Esophagus squamous epithelium (tissue), 5 donors: ENCODE measurements at places on chromosomes 1 and 21.

GRCh38 chr1:215198021-215198420 lies 115.5 kb downstream of the KCNK2 start:
- DNase-seq, result no peak

DNA sequence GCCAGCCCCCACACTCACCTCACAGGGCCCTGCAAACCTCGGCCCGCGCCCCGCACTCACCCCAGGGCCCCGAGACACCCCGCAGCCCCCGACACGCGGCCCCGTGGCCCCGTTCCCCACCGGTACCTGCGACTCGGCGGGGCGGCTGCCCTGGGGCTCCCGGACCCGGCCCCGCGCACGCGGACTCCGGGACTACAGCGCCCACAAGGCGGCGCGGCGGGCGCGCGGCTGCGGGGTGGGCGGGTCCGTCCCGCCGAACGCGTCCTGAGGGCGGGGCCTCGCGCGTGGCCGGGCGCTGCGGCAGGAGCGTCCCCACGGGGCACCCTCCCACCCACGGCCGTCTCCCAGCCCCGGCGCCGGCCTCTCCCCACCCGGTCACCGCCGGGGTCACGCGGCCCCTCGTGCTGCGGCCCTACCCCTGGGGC lies at the start of gene SLC19A1:
Gene SLC19A1 (minus strand): TSS at position 199 of the 425 bp plus-strand sequence. CDS start 4,481 bp downstream, outside the sequence.
- DNase-seq, result no peak

DNA sequence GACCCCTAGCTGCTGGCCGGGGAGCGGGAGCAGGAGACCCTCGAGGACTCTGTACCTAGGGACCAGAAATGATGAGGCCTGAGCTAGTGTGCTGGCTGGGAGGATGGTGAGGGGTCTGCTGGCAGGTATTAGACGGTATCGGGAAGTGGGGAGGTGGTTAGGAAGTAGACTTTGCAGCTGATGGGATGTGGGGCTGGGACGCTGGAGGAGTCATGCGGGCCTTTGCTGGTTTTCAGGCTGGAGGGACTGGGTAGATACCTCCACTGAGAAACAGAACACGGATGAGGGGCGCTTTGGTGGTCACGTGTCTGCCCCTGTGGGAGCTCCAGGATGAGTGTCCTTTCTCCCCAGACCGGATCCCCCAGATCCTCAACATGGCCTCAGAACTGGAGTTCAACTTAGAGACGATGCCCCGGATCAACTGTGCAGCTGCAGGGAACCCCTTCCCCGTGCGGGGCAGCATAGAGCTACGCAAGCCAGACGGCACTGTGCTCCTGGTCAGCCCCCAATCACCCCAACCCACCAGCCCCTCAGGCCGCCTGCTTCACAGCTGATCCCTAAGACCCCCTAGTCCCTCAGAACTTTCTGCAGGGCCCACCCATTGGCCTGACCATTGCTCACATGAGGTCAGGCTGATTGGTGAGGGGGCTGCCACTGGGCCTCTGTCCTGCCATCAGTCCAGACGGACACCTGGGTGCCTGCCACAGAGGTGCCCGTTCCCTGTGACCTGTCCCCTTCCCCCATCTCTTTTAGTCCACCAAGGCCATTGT lies 8.0 kb downstream of the TIE1 start:
- no peak for DNase-seq

DNA sequence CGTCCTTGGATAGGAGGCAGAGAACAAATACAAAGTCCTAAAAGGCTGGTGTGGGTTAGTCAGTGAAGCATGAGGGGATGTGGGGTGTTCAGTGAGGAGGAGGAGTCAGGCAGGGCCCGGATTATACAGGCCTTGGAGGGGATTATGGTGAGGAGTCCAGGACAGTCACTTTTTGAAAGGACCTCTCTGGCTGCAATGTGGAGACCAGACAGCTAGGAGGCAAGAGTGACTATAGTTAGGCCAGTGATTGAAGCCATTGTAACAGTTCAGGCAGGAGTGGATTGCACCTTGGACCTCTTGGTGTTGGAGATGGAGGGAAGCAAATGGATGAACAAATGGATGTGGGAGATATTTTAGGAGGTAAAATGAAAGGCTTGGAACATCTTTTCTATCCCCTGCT lies 115.8 kb downstream of the C1orf94 start:
- DNase-seq, result no peak

- no peak for DNase-seq
Observed at GRCh38 chr1:61616830-61617229, 108.1 kb downstream of the TM2D1 start.

DNA sequence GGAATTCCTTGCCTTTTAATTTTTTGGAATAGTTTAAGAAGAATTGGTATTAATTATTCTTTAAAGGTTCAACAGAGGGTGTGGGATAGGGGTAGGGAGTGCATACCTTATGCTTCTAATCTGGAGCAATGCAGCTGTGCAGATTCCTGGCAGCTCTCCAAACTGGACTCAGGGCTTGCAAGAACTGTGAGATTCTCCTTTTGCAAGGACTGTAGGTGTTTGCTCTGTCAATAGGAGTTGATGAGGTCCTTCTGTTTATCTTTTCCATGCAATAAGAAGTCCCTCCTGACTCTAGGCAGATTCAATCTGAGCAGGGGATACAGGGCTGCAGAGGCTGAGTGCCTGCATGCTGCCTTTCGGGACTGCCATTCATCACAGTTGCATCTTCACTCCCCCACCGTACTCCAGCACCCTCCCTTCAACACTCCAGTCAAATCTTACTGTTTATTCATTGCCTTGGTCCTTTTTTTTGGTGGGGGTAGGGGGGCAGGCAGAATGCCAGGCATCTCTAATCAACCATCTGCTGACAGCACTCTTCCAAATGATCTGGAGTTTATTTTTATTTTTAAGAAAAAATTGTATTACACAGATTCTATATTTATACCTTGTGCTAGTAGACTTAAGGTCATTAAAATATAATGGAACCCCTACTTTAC lies 122.3 kb downstream of the DISC1 start:
- no peak for DNase-seq

DNA sequence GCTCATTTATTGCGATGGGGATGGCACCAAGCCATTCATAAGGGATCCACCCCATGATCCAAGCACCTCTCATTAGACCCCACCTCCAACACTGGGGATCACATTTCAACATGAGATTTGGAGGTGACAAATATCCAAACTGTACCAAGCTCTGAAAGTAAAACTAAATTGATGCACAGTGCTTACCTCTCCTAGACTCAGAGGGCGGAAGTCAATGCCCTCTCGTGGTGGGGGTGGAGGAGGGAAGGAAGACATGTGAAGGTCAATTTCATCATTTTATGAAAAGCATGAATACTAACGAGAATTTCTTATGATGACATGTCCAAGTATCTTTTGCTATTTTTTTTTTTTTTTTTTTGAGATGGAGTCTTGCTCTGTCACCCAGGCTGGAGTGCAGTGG lies 120.0 kb downstream of the PGBD5 start:
- DNase-seq, result no peak
